Right ventricle myocardium inferior (tissue), 1 donor: ENCODE measurements at places on chromosomes 13 and 19. TPM values are rescaled to one million over a fixed set of nuclear protein-coding genes. Genes with fewer than 3 reads are reported as not detected.

The EPSTI1 gene
- 3.8 TPM for total RNA-seq

The SPACA4 gene
- total RNA-seq, result not detected

The SMIM44 gene
- not detected for total RNA-seq

The ZSCAN1 gene
- not detected for total RNA-seq

The FUT3 gene
- total RNA-seq, result not detected

The RDH8 gene
- not detected for total RNA-seq

The ZNF329 gene
- total RNA-seq, result 7.0 TPM

The DACH1 gene
- 4.7 TPM for total RNA-seq

The CHMP2A gene
- 123 TPM for total RNA-seq
